ENCODE measurements at places on chromosomes 5 and 9.

- no peak for DNase-seq
Measured at GRCh38 chr9:115063058-115063845, 54.7 kb downstream of the TNC start.

GRCh38 chr5:151557466-151557865 lies 33.7 kb downstream of the FAT2 start:
- no peak for DNase-seq

GRCh38 chr5:108810717-108811116 lies 63.0 kb downstream of the FER start:
- DNase-seq, result no peak

DNA sequence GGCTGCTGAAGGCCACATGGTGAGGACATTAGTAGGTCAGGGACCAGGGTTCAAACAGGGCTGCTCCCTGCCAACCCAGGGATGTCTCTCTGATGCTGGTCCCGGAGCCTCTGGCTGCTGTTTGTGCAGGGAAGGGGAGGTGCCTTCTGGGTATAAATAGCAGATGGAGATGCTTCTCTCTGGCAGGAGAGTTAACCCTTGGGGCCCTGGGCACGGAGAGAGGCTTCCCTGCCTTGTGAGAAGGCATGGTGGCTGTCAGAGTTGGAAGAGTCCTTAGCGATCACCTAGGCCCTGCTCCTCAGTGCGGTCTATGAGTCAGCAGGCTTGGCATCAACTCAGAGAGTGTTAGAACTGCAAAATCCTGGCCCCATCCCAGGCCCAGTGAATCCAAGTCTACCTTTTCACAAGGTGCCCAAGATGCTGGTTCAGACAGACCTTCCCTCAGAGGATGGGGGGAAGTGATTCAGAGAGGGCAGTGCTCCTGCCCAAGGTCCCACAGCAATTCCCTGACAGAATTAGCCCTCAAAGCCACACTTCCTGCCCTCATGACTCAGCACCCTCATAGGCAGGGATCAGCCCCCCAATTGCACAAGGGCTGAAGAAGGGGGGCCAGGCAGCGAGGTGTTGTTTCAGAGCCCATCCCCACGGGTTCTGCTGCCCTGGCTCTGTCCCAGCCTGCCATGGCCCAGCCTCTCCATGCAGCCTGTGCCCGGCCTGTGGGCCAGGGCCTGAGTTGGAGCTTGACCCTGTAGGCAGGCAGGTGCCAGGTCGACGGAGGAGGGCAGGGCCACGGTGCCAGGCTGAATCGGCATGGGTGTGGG lies 25.6 kb downstream of the CAMK2A start:
- DNase-seq, result no peak

- no peak for DNase-seq
Measured at GRCh38 chr9:19049917-19050636, 850 bp downstream of the RRAGA start.
